ENCODE measurements at places on chromosomes 3 and 15. TPM values are rescaled to one million over a fixed set of nuclear protein-coding genes. Genes with fewer than 3 reads are reported as not detected.

GRCh38 chr3:69692761-69693160 lies 46.5 kb upstream of the MITF start:
- H3K4me1 ChIP-seq, result no peaks in the 10 kb centered on the region
- H3K27ac ChIP-seq, result no peak overlapping the region
- no peaks in the 10 kb centered on the region for H3K36me3 ChIP-seq
- H3K27me3 ChIP-seq, result peaks cover 3% of the 10 kb centered on the region
- H3K4me3 ChIP-seq, result no peak overlapping the region

Gene CCK
- not detected for total RNA-seq

Gene CNTN4
- under 0.01 TPM for total RNA-seq

Gene CYP1A2
- not detected for total RNA-seq

DNA sequence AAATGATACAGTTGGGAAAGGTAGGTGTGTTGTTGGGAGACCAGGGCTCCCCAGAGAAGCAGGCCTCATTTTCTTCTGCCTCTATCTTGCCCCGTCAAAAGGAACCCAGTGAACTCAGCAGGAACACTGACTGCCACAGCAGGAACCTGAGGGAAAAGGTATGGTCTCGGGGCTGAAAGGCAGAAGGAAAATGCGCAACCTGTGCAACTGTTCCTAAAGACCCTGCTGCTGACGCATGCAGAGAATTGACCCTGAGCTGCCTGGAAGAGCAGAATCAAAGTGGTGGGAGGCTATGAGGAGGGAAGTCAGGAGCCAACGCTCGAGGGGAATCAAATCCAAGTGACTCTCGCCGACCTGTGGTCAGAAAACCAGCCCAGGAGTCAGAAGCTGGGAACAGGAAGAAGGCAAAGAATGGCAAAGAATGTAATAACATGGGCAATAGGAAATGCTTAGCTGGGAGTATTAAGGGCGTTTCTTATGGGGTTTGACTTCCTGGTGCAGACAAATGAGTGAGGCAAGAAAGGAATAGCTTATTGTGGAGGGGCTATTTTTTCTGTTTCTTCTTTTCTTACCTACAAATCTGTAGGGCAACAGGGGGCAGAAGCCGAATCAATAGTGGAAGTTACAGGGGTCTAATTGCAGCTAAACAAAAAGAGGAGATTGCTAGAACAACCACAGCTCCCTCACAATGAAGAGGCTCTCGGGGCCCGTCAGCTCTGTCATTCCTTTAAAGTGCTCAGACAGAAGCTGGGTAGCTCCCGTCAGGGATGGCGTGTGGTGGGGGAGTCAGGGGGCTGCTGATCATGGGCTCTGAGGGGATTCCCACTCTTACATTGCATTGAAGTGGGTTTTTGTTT lies 65.4 kb upstream of the DLG1 start:
- DNase-seq, result no peak
- peaks cover 9% of the 10 kb centered on the region for H3K4me1 ChIP-seq
- H3K27ac ChIP-seq, result no peak overlapping the region
- no peaks in the 10 kb centered on the region for H3K36me3 ChIP-seq

DNA sequence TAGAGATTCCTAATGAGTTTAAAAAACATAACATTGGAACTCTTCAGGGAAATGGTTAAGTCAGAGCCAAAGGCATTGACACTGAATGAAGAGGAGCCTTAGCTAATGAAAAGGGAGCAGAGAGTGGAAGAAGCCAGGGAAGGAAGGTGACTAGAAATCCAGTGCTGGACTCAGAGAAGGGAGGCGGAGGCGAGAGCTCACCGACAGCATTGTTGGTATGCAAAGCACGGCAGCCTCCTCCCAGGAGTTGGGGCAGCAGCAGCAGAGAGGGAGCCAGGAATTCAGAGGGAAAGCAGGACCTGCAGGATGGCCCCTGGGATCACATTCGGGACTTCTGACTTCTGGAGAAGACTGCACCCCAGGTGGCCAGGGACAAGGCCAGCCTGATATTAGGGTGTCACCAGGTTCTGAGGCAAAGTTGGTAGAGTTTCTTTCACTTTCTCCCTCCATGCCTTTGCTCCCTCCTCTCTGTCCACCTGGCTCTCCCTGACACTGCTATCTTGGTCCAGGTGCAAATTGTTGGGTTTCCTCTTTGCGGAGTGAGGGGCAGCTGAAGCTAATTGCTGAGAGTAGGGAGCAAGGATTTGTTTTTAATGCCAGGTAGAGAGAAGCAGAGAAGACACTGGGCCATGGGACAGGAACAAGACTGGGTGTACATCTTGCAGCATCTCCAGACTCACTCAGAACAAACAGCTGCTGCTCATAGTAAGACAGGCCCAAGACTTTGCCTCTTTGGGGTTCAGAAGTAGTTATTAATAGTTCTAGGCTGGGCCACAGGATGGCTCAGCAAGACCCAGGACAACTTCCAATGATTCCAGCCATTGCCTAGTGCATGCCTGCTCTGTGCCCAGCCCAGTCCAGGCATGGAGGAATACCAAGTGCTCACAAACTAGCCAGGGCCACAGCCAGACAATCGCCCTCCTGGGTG lies 157.9 kb downstream of the TLE3 start:
- H3K36me3 ChIP-seq, result no peaks in the 10 kb centered on the region
- H3K4me3 ChIP-seq, result no peak overlapping the region
- H3K27me3 ChIP-seq, result peaks cover 31% of the 10 kb centered on the region
- no peak for DNase-seq
- H3K27ac ChIP-seq, result no peak overlapping the region
- no peaks in the 10 kb centered on the region for H3K4me1 ChIP-seq

All from IMR-90 (cell line).